Foreskin fibroblast (primary cell): ENCODE measurements at places on chromosomes 11 and 22.

DNA sequence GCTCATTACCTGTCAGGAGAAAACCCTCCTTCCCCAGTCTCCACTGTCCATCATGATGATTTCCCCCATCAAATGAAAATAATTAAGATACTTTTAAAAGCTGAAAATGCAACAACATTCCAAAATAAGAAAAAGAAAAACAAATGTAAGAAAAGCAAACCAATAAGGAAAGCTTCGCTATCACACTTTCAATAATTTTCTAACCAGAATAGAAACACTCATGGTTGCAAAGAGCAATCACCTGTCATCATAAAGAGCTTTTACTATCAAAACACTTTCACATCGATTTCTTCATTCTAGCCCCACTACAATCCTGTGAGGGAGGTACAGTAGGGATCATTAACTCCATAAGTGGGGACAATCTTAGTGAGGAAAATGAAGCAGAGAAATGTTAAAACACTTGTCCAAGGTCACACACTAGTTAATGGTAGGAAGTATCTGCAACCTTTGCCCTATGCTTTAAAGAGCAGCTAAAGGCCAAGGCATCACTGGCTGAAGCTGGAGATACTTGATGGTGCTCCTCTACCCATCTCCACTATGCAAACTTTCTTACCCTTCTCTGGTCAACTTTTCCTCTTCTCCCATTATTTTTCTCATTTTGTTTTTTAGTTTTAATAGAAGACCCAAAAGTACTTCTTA, 2.6 kb downstream of the RBM4B start:
- no peak for DNase-seq

DNA sequence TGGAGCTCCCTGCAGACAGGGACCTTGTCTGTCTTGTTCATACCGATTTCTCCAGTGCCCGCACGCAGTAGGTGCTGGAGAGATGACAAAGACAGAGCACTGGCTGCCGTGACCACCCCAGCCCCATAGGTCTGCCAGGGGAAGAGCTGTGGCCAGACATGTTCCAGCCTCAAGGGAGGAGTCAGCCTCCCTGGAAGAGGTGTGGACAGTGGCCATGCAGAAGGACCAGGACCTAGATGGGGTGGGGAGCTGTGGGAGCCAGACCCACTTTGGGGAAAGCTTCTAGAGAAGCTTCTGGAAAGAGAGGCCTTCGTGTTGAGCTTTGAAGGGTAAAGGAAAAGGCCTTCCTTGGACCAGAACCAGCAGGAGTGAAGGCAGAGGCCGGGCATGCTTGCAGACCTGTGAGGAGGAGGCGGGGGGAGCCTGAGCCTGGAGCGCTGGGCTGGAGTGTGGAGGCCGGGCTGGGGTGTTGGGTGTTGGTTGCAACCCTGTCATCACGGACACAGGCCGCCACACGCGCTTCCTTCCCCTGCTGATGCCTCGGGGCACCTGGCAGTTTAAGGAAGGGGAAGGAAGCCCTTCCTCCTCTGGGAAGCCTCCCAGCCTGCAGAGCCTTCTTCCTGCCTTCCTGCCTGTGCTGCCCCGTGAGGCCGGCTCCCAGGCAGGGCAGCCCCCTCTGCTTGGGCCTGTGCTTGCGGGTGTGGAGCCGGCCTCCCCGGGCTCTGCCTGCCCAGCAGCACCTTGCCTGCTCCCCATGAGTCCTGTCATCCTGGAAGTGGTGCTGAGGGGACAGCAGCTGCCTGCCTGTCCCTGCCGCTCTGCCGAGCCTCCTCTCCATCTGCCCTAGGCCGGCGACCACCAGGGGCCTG, 12.3 kb downstream of the RELT start:
- DNase-seq: peak; percentile 57

- DNase-seq: peak; percentile 26
These were observed 300.3 kb downstream of the ST3GAL4 start for GRCh38 chr11:126655807-126656128.

GRCh38 chr22:41768430-41768829, 32.0 kb upstream of the CCDC134 start:
- peak; percentile 24 for DNase-seq

DNA sequence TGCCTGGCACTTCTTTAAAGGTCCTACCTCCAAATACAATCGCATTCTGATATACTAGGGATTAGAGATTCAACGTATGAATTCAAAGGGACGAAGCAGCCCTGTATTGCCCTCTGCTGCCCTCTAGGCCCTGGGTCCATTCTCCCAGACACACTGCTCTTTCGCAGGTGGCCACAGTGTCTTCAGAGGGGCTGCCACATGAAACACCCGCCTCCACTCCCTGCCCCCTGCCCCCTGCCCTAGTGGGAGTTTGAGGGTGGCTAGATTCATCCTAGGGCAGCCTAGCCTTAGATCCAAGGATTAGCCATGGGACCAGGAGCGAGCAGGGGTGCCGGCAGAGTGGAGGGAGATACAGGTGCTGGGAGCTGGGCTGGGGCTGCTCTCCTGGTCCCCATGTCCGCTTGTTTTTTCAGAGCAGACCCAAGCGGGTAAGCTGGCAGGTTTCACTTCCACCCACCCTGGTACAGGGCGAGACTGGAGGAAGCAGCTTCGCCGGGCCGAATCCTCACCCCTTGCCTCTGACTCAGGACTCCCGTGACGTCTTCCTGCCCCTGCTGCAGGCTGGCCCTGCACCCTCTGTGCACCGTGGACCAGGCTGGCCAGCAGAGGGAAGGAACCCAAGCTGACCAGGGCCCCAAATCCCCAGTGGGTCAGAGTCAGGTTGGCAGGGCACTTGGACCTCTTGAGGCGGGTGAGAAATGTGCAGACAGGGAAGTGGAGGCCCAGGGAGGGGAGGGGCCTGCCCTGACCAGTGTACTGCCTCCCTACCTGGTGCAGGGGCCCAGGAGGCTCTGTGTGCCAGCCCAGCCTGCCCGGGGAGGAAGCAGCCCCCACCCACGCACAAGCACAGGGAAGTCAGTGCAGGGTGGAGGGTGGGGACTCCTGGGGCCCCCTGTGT, 28.4 kb upstream of the HMOX1 start:
- DNase-seq: no peak

DNA sequence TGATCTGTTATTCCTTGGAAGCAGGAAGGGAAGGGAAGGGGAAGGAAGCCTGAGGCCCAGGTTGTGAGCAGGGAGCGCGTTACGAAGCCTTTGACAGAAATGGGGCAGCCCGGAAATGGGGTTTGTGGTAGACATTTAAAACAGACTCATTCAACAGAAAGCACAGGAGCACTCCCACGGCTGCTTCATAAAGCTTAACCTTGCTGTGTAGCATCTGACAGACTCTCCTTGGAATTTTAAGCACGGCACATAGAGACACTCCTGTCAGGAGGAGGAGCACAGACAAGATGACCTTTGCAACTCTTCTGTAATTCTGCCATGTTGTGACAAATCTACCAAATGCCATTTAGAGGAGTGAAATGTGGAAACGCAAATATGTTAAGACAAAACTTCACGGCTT, 131.6 kb downstream of the FBXO7 start:
- no peak for DNase-seq

GRCh38 chr22:17548010-17548755, 15.1 kb upstream of the SLC25A18 start:
- DNase-seq: no peak

- no peak for DNase-seq
These were observed 113.8 kb downstream of the ST3GAL4 start for GRCh38 chr11:126469311-126469710.

DNA sequence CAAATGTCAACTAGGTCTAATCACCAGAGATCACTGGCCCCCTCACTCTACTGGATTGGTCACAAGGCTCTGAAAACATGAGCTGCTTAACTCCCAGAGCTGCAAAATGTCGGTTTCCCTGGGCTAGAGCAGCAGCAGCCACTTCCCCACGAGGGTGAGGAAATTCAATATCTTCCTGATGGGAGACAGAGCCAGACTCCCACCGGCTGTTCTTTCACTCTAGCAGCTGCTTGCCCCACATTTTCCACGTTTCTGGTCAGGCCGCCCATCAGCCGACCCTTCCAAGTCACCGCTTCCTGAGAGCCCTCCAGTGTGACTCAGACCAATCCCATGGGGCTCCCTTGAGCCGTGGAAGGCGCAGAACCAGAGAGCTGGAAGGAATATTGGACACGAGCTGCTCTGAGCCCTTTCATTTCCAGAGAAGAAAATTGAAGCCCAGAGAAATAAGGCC, 227.0 kb downstream of the ADAMTS15 start:
- DNase-seq: peak; percentile 39

GRCh38 chr11:100188137-100188783, 498.8 kb upstream of the ARHGAP42 start:
- no peak for DNase-seq

DNA sequence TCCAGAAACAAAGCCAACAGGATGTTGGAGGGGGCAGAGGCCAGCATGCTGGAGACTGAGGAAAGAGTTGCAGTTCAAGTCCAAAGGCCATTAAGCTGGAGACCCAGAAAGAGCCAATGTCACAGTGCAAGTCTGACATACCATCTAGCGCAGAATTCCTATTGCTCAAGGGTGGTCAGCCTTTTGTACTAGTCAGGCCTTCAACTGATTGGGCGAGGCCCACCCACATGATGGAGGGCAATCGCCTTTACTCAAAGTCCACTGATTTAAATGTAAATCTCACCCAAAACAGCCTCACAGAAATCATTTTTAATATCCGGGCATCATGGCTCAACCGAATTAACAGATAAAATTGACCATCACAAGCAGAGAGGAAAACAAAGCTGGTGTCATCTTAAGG, 113.9 kb downstream of the RCN1 start:
- no peak for DNase-seq

- DNase-seq: no peak
These were observed 9.8 kb downstream of the KCNC1 start for GRCh38 chr11:17744151-17744940.

DNA sequence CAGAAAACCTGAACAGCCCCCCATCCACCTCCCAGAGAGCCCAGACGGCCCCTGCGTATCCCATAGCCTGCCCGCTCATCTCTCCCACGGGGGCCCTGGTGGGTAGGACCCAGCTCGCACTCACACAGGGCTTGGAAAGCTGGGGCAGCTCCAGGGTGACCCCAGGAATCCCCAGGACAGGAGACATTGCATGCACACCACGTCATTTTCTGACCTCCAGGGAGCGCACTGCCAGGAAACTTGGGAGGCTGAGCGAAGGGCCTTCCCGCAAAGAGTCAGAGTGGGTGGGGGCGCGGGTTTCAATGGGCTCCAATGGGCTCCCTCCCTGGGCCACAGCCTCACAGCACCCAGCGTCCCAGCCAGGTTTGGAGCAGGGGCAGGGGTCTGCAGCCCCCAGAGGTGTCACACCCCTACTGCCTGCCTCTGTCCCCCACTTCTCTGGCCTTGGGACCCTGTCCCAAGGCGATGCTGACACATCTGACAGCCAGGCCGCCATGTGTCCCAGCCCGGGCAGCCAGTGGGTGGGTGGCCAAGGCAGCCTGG, 8.2 kb upstream of the SYT8 start:
- peak; percentile 35 for DNase-seq

- no peak for DNase-seq
These were observed at the start of gene TMEM45B for GRCh38 chr11:129815596-129816461. Gene TMEM45B, plus strand, starts transcription at chr11:129815848. Its CDS starts 36,635 bp downstream, at chr11:129852483.
